ENCODE measurements at places on chromosomes 2 and 18.

DNA sequence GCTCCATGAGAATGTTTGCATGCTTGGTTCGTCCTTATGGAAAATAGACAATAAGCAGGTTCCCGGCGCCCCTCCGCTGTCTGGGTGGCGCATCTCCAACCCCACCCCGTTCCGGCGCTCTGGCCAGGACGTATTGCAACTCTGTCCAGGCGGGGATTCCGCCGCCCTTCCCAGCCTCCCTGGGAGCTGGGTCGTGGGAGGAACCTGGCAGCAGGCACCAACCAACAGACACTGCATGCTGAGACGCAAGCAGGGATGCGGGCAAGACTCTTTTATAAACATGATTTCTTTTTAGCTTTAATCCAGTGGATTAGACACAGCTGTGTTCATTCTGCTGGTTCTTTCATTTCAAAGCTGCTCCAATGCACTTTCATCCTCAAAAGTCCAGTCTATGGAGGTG is 240.2 kb downstream of the SH3BP4 start:
- DNase-seq, result no peak

DNA sequence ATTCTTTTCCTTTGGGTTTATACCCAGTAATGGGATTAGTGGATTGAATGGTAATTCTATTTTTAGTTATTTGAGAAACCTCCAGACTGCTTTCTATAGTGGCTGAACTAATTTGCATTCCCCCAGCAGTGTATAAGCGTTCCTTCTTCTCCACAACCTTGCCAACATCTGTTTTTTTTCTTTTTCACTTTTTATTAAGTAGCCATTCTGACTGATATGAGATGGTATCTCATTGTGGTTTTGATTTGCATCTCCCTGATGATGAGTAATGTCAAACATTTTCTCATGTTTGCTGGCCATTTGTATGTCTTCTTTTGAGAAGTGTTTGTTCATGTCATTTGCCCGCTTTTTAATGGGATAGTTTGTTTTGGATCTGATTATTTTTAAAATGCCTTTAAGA is 64.1 kb upstream of the MEIS1 start:
- no peak for DNase-seq

GRCh38 chr2:232315049-232315922 is 63.3 kb upstream of the ALPP start:
- no peak for DNase-seq

GRCh38 chr18:78711971-78712370 is 267.6 kb upstream of the SALL3 start:
- no peak for DNase-seq

DNA sequence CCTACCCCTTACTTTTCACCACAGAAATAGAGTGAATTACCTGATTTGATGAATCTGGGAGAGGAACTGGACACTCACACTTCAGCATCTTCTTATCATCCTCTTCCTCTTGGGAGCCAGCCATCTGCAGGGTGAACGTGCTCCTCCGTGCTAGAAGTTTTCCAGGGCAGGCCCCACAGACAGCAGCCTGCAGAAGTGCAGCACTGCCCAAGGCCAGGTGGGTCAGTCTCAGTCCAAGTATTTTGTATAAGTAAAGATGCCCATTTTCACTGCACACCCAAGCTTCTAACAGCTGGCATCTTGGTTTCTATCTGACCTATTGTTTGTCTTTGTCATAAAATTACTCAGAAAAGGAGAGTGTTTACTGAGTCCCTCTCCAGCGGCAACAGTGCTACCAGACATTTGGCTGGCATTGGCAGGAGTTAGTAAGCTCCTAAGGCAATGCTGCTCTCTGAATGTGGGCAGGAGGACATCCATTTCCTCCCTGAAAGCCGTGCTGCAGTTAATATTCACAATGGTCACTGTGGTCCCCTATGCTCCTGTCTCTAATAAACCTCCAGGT is 222.6 kb upstream of the CTAGE1 start:
- DNase-seq, result no peak

DNA sequence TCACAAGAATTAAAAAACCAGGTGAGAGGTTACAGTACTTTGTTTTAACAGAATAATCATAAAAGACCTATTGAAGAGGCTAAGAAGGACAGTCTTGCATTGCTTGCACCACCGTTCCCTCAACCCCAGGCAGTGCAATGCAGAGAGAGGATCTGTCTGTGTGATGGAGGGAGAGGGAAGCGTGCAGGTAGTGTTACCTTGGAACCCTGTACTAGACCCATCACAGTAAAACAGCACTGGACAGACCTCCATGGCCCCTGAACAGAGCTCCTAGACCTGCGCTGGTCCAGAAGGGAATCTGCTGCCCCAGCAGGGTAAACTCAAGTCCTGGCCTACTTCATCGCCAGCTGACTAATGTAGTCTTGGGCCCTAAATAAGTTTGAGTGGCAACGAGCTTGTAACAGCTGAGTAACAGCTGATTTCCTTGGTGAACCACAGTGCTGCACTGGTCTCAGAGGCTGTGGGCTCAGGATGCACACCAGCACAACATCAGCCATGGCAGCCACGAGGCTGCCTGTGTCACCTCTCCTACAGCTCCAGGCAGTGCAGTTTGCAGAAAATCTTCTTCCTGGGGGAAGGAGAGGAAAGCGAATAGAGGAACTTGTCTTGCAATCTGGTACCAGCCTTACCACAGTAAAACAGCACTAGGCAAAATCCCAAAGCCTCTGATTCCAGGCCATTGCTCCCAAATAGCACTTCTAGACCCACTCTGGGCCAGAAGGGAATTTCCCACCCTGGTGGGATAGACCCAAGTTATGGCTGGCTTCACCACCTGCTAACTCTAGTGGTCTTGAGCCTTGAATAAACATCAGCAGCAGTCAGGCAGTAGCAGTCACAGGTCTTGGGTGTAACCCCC is 417.2 kb downstream of the CDH7 start:
- no peak for DNase-seq

DNA sequence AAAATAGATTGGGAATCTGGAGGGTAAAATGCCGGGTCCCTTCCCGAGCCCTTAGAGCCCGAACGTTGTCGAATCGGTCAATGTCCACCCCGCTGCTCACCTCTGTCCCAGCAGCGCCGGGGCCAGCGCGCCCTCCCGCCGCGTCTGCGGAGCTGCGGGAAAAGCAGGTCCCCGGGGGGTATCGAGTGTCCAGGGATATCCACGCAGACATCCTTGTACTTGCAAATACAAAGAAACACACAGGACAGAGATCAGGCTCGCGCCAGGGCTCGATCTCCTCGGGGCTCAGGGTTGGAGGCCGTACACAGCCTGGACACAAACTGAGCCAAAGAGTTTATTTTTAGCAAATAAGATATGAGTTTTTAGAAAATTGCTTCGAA is 2.3 kb upstream of the GATA6 start:
- peak; percentile 12 for DNase-seq

DNA sequence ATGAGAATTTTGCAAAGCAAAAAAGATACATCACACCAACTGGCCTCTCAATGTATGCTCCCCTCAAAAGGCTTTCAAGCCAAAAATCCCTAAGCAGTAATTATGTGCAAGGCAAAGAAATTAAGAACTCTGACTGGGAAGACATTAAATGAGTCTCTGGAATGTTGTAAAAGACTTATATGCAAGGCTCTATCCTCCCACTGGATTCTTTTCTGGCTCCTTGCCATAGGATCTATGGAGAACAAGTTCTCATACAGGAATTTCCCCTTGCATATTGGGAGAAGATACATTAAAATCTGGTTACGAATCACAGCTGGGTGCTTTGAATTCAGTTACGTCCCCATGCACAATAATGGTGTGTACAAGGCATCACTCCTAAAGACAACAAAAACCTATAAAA is 73.4 kb upstream of the ATL2 start:
- no peak for DNase-seq

Measured in SK-N-DZ (cell line).